MCF 10A (cell line): ENCODE measurements at places on chromosomes 3 and 15. TPM values are rescaled to one million over a fixed set of nuclear protein-coding genes. Genes with fewer than 3 reads are reported as not detected.
A peak's percentile ranks its signal among the peaks of the same experiment; 100 is the strongest.

- H3K27me3 ChIP-seq = no peaks in the 10 kb centered on the region
- DNase-seq = no peak
These were observed 962.2 kb downstream of the TUSC7 start for GRCh38 chr3:117671722-117672318.

DNA sequence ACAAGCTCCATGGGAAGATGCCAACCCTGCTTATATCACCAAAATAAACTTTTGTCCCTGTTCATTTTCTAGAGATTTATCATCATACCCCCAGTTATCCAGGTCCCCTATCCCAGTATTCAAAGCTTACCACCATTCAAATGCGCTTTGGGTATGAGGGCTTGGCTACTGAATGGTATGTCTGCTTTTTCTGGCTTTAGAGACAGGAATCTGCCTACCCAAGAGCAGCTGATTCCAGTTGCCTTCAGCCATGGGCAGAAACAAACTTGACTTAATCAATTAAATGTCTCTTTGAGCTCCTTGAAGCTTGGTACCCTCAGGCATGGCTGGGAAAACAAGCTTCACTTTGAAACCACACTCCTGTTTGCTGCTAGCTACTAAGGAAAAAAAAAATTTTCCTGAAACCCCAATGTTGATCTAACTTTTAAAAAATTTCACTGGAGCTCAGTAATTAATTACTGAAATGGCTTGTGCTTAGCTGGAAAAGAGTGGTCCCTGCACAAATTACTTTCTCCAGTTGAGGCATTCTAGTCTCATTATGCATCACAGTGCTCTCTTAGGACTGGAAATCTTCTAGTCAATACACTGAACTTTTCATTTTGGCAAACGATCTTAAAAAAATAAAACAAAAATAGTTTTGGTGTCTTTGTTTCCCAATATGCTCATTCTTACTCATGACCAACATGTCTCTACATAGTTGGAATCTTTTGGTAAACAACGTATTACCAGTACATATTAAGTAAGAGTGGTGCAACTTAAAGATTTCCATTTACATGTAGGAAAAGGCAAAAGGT is 242.8 kb downstream of the DTWD1 start:
- H3K27ac ChIP-seq = peak overlapping the region; percentile 90
- peak; percentile 88 for DNase-seq
- peaks cover 21% of the 10 kb centered on the region for H3K4me1 ChIP-seq
- H3K27me3 ChIP-seq = no peaks in the 10 kb centered on the region
- peak overlapping the region; percentile 21 for H3K4me3 ChIP-seq

DNA sequence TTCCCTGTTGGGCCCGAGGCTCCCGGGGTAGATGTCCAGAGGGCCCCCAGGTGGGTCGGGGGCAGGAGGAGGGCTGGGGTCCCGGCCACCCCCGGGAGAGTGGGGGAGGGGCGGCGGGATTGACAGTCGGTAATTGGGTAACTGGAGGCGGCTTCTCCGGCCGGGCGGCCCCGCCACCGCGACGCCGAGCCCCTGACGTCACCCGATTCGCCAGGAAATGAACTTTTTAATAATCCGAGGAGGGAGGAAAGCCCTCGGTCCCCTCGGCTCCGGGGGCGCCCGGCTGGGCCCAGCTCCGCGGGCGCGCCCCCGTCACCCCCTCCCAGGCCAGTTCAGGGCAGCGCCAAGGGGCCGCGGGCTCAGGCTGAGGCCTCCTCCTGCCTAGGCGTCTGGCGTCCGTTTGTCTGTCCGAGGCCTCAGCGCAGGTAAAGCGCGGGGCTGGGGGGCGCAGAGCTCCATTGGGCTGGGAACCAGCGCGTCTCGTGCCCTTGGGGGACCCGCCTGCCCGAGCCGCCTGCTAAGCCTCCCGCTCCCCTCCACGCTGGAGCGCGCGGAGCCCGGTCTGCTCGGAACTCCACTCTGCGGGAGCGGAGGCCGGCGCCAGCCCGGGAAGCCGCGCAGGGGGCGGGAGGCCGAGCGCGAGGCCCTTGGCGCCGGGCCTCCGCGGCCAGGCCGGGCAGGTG is 3.9 kb downstream of the GATA2 start:
- peaks cover 4% of the 10 kb centered on the region for H3K4me1 ChIP-seq
- peaks cover 24% of the 10 kb centered on the region for H3K27me3 ChIP-seq
- peak overlapping the region; percentile 85 for H3K4me3 ChIP-seq
- DNase-seq = no peak

- no peak overlapping the region for H3K27ac ChIP-seq
- H3K36me3 ChIP-seq = no peaks in the 10 kb centered on the region
- H3K4me3 ChIP-seq = no peak overlapping the region
- peaks cover 7% of the 10 kb centered on the region for H3K4me1 ChIP-seq
- peaks cover 7% of the 10 kb centered on the region for H3K27me3 ChIP-seq
These were observed 1.1 kb upstream of the CFAP100 start for GRCh38 chr3:126393563-126393962.

DNA sequence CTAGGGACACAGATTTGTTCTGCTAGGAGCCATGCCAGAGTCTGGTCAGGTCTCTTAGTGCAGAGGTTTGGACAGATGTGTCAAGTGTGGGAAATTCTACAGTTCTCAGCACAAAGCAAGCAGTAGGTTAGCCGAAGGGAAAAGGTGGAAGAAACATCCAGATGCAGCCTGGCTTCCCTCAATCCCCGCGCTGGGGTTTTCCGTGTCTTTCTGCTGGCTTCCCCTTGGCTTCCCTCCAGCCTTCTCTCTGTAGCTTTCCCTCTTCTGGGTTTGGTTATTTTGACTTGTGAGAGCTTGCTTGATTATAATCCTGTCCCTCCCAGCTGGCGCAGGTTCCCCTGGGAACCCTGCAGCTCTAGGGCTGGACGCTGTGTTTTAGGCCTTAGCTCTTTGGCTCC is 4.1 kb downstream of the TF start:
- H3K27ac ChIP-seq = no peak overlapping the region
- H3K4me1 ChIP-seq = no peaks in the 10 kb centered on the region
- H3K27me3 ChIP-seq = peaks cover 26% of the 10 kb centered on the region

DNA sequence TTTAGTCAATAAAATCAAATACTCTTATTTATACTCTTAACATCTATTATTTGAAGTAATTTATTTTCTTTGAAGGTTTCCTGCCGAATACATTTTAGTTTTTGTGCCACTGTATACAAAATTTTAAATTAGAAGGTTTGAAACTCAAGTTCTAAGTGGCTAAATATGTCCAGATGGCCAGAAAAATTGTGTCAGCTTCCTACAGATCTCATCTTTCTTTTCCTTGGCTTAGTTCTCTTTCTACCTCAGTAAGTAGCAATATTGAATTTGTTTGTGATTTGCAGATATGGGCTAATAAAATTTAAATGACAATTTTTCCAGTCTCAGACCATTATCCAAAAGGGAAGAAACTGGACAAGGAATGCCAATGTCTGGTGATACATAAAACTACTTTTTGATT is 452.1 kb downstream of the ROBO2 start:
- H3K4me1 ChIP-seq = no peaks in the 10 kb centered on the region
- H3K27me3 ChIP-seq = no peaks in the 10 kb centered on the region
- H3K27ac ChIP-seq = no peak overlapping the region
- no peak overlapping the region for H3K4me3 ChIP-seq
- no peaks in the 10 kb centered on the region for H3K36me3 ChIP-seq

DNA sequence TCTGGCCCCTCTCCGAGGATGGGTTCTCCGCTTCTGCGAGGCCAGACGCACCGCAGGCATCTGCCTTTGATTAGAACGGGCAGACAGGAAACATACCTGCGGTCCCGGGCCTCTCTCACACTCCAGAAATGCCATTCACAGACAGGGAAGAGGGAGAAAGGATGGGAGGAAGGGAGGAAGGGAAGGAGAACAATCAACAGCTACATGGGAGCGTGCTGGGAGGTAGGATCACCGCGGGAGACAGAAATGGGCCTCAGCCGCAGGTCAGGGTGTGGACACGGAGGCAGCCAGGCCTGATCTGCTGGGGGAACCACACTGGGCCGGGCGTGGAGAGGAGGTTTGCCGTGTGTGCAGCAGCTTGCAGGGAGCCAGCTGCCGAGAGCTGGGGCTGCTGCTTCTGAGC is 90.7 kb upstream of the RGMA start:
- H3K4me3 ChIP-seq = no peak overlapping the region
- no peaks in the 10 kb centered on the region for H3K36me3 ChIP-seq
- DNase-seq = no peak
- H3K27ac ChIP-seq = no peak overlapping the region
- no peaks in the 10 kb centered on the region for H3K4me1 ChIP-seq

DNA sequence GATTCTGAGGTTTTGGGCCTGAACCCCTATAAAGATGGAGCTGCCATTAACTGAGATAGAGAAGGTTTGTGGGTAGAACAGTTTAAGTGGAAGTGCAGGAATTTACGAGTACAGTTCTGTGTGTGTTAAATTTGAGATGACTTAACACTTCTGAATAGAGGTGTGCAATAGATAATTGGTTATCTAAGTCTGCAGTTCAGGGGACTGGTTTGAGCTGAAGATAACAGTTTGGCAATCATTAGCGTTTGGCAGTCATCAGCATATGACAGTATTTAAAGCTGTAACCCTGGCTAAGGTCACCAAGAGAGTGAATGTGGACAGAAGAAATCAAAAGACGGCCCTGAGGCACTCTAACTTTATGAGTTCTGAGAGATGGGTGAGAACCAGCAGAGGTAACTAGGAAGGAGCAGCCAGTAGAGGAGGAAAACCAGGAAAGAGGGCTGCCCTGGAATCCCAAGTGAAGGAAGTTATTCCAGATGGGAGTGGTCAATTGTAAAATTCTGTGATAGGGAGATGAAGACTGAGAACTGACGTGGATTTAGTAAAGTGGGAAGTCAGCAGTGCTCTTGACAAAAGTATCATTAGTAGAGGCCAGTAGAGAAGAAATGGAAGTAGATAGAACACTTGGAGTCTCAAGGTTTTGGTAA is 8.1 kb downstream of the MYNN start:
- peaks cover 13% of the 10 kb centered on the region for H3K4me1 ChIP-seq
- no peaks in the 10 kb centered on the region for H3K27me3 ChIP-seq
- H3K27ac ChIP-seq = no peak overlapping the region
- H3K4me3 ChIP-seq = no peak overlapping the region
- peaks cover 82% of the 10 kb centered on the region for H3K36me3 ChIP-seq

DNA sequence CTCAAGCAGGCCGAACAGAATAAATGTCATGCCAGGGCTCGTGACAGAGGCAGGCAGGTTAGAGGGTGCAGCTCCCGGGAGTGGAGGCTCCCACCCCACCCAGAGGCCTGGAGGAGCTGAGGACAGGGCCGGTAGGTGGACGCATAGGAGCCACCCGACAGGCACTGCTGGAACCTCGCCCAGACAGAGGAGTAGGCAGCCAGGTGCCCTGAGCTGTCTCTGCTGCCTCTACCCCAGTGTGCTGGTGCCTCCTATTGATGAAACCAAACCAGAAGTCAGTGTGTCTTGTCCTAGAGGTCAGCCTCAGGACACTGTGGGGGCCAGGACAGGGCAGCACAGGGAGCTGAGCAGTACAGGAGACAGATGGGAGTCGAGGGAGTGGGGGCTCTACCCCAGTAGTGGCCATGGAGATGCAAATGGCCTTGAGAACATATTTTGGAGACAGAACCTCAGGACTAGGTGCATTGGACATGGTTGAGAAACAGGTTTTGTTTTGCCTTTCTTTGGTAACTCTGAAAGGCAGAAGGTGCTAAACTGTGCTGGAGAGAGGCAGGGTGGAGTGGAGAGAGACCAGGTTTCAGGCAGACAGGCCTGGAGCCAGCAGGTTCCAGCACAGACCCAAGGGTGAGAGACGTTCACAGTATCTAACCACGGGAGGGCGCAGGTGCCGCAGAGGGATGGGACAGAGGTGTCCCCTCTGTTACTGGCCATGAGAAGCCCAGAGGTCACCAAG is 15.4 kb upstream of the KLF15 start:
- H3K4me3 ChIP-seq = no peak overlapping the region
- H3K4me1 ChIP-seq = no peaks in the 10 kb centered on the region
- H3K27ac ChIP-seq = no peak overlapping the region
- no peak for DNase-seq
- no peaks in the 10 kb centered on the region for H3K27me3 ChIP-seq

GRCh38 chr3:74214286-74214685 is 400.2 kb downstream of the CNTN3 start:
- H3K36me3 ChIP-seq = no peaks in the 10 kb centered on the region
- no peak overlapping the region for H3K27ac ChIP-seq
- no peak overlapping the region for H3K4me3 ChIP-seq
- no peaks in the 10 kb centered on the region for H3K4me1 ChIP-seq
- no peaks in the 10 kb centered on the region for H3K27me3 ChIP-seq

- no peak for DNase-seq
- no peak overlapping the region for H3K4me3 ChIP-seq
- H3K4me1 ChIP-seq = peaks cover 6% of the 10 kb centered on the region
- H3K27me3 ChIP-seq = peaks cover 41% of the 10 kb centered on the region
- no peaks in the 10 kb centered on the region for H3K36me3 ChIP-seq
These were observed 330.4 kb upstream of the ICE2 start for GRCh38 chr15:60809375-60809774.

DNA sequence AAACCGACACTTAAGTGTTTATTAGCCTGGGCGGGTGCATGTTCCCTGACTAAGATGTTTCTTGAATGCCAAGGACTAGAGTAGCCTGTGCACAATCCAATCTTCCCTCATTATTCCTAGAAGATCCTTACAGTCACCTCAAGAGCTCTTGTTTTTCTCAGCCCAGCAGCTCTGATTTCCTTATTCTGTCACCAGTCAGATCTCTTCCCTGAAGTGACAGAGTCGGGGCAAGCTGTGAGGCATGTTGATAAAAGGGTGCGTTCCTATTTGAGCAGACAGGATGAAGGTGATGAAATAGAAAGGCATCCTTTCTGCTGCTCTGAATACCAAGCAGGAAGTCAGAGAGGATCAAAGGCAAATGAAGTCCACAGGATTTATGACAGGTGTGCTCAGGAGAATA is 125.6 kb upstream of the MCTP2 start:
- H3K27me3 ChIP-seq = no peaks in the 10 kb centered on the region
- no peaks in the 10 kb centered on the region for H3K36me3 ChIP-seq
- DNase-seq = peak; percentile 8
- H3K4me1 ChIP-seq = peaks cover 8% of the 10 kb centered on the region
- peak overlapping the region; percentile 21 for H3K27ac ChIP-seq

DNA sequence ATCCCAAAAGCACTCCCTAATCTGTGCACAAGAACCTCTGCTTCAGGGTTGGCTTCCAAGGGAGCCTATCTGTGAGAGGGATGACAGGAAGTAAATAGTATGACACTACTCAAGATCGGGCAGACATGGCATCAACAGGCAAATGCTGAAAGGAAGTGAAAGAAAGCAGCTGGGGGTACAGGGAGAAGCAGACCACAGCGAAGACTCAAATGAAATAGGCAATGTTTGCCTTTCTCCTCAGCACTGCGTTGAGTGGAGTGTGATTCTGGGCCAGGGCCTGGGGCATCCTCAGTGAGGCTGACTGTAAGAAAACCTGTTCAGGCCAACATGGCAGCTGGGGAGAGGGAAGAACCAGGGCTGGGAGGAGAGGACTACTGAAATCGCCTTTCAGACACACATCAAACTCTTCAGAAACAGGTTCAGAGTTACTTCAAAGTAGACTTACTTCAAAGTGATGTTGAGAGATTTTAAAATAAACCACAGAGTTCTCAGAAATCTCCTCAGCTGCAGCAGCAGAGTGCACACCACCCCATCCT is 96.6 kb downstream of the SLC9A9 start:
- no peaks in the 10 kb centered on the region for H3K27me3 ChIP-seq
- no peak overlapping the region for H3K27ac ChIP-seq
- no peak for DNase-seq

- H3K27ac ChIP-seq = no peak overlapping the region
- no peak overlapping the region for H3K4me3 ChIP-seq
- no peaks in the 10 kb centered on the region for H3K4me1 ChIP-seq
These were observed 292.3 kb upstream of the CADM2 start for GRCh38 chr3:84666468-84666867.

GRCh38 chr3:78143000-78143399 is 1103.1 kb downstream of the ROBO2 start:
- no peaks in the 10 kb centered on the region for H3K36me3 ChIP-seq
- no peak overlapping the region for H3K4me3 ChIP-seq
- no peak for DNase-seq
- peaks cover 19% of the 10 kb centered on the region for H3K4me1 ChIP-seq

Gene PPP1R14D
- not detected in 2 replicates for total RNA-seq

Gene CFAP20DC
- total RNA-seq = 1.1 and 1.5 TPM in 2 replicates

Gene RETNLB
- not detected in 2 replicates for total RNA-seq

Gene TTLL13
- 0.47 TPM in 1 of 2 replicates, not detected in the other for total RNA-seq

Gene BBX
- total RNA-seq = 73.2 and 77.2 TPM in 2 replicates
